Large intestine (tissue), 12 donors: ENCODE measurements at places on chromosomes 16 and 17. TPM values are rescaled to one million over a fixed set of nuclear protein-coding genes. Genes with fewer than 3 reads are reported as not detected.

DNA sequence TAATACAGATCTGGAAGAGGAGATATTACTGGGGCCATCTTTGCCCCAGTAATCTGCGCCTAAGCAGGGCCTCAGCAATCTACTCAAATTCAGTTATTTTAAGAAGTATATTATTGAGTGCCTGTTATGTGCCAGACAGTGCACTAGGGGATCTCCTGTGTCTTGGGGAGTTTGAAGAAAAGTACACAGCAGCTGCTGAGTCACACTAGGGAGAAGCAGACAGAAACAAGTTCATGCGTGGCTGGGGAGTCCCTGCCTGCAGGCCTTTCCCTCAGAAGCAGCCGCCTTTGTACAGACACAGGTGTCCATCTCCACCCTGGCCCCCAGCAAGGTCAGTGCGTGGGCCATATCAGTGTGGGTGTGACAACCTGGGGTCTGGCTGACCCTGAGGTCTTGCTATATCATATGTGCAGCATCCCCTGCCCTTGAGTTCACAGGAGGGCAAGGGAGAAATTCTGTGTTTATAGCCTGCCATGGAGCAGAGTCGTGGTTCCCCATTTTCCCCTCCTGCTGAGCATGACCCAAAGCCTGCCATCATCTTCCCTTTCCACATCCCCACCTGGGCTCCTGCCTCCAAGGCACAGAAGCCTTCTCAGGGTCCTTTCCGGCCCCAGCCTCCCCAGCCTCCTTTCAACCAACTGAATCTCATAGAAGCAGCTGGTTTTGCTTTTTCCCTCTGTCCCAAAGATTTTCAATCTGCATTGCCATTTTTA, 229.9 kb upstream of the SDK2 start:
- DNase-seq = no peak
- H3K27ac ChIP-seq = no peak overlapping the region
- peaks cover 7% of the 10 kb centered on the region for H3K27me3 ChIP-seq
- H3K4me1 ChIP-seq = no peaks in the 10 kb centered on the region
- no peak overlapping the region for H3K4me3 ChIP-seq
- no peaks in the 10 kb centered on the region for H3K36me3 ChIP-seq

DNA sequence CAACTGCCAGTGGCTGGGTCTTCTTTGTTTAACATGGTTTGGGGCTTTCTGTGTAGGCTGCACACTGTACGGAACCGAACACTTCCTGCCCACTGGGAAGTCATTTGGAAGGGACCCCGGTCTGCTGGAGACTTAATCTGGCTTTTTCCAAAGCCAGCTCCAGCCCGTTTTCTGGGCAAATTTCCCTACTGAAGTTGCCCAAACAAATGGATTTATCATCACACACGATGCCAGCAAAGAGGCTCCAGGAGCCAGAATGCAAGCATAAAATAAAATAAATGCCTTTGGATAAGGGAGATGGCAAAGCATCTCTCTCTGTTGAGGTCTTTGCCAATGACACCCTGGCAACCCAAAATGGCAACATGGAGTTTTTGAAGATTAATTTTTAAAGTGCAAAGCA, 259.9 kb upstream of the IRX3 start:
- no peak overlapping the region for H3K4me3 ChIP-seq
- DNase-seq = no peak
- H3K27me3 ChIP-seq = peaks cover 4% of the 10 kb centered on the region

GRCh38 chr17:41140360-41141131, at the start of gene KRTAP4-6:
KRTAP4-6 (minus strand) TSS chr17:41140544; CDS start chr17:41140487, 57 bp downstream.
- H3K27me3 ChIP-seq = no peaks in the 10 kb centered on the region
- DNase-seq = no peak

GRCh38 chr17:77271411-77271810, 130.6 kb downstream of the SEC14L1 start:
- no peaks in the 10 kb centered on the region for H3K27me3 ChIP-seq
- H3K36me3 ChIP-seq = no peaks in the 10 kb centered on the region
- no peaks in the 10 kb centered on the region for H3K4me1 ChIP-seq
- H3K27ac ChIP-seq = no peak overlapping the region
- no peak for DNase-seq

GRB7 gene
- 35.9 TPM for polyA plus RNA-seq
